ENCODE measurements at places on chromosomes 13 and 19.

DNA sequence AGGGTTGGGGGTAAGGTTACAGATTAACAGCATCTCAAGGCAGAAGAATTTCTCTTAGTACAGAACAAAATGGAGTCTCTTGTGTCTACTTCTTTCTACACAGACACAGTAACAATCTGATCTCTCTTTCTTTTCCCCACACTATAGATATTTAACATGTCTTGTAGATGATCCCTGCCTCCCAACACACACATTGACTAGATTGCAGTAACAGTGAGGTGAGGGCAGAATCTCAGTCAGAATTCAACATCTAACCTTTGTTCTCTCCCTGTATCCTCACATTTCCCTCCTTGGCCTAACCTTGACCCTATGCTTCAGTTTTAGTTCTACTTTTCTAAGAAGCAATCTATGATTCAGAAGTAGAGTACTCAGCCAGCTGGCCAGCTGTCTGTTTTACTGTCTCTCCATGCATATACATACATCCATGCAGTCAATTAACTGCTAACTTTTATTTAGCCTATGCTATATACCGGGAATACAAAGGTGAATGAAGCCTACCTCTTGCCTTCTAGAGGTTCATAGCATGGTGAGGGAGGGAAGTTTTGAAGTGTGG is 18.1 kb downstream of the DNAJC15 start:
- no peak for DNase-seq

- DNase-seq = peak; percentile 48
Measured at GRCh38 chr13:40969169-40969901, 49.8 kb downstream of the ELF1 start.

- DNase-seq = peak; percentile 57
Measured at GRCh38 chr19:58033741-58034476, at the start of gene ZSCAN1. ZSCAN1 (plus strand) TSS chr19:58034025; CDS start chr19:58037837, 3,812 bp downstream.

DNA sequence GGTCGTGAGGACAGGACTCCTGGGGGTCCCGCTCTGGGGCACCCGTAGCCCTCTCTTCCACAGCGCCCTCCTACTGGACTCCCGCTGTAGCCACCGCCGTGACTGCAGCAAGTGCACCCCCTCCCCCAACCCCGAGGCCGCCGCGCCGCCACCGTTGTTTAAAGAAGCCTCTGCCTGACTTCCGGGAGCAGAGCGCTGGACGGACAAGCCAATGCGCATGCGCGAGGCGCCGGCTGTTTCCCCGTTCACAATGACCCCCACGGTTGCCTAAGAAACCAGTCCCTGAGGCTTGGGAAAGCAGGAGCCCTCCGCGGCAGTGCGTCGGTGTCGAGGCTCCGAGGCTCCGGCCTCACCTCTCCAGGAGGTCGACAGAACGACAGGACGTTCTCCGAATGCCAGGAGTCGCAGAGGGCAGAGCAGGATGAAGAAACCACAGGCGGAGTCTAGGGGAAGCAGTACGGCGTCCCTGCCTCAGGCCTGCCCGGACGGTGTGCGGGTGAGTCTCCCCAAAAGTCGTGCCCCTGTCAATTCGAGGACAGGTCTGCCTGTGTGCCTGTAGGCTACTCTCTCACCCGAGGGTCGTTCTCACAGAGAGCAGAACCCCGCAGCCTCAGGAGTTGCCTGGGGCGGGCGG is 70.5 kb upstream of the ZNF420 start:
- DNase-seq = peak; percentile 49

DNA sequence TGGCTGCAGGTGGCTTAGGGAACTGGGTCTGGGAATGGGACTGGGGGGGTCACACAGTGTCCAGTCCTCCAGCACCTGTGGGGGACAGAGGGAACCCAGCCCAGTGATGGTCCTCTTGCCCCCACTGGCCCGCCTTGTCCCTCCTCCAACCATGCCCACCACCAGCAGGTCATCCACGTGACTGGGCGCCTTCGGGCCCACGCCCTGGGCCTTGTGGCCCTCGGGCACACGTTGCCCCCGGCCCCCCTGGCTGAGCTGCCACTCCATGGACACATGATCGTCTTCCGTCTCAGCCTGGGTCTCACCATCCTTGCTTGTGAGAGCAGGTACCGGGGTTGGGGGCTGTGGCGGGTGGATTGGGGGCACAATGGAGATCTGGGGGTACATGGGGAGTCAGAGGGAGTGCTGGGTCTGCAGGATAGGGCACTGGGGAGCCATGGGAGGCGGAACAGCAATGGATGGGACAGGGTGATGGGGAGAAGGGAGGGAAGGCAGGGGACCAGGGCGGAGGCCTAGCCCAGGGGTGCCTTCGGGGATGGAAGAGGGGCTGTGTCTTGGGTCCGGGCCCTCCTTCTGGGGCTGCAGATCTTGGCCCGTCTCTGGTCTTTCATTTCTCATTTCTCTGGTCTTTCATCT is 9.1 kb downstream of the TMEM160 start:
- DNase-seq = no peak

DNA sequence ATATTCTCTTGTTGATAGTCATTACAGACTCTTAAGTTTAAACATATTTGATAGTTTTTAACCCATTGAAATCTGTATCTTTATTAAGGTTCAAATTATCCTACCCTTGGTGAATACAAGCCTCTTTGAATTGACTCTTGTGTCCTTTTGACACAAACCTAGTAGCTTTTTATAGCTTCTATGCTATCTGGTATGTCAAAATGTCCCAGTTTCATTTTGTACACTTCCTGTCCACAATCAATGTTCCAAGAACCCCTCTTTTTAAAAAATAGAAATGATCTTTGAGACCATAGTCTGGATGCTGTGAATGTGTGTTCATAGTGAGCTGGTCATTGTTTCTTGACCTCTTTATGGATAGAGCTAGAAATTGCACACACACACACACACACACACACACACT is 39.2 kb upstream of the FGF14 start:
- DNase-seq = no peak

GRCh38 chr13:70967564-70967963 is 859.3 kb upstream of the KLHL1 start:
- no peak for DNase-seq

DNA sequence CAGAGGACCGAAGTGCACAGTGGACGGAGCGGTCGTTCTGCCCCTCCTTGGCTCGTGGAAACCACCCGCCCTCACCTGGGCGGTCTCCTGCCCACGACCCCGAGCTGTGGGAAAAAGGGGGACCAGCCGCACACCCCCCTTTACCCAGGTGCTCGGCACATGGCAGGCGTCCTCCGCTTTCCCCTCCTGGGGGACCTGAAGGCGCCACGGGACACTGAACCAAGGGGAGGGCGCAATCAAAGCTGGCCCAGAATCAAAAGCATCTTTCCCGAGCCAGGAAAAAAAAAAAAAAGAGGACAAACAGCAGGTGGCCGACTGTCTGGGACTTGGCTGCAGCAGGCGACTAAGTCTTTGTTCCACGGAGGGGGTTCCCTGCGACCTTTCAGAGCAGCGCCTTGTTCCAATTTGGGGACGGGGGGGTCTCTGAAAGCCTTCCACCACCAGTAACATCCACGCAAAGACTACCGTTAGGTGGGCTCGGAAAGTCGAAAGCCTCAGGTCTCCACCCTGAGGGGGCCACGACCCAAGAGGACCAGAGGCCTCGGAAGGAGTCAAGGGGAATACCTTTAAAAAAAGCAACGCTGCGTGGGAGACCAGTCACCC is 1.1 kb downstream of the MBD3 start:
- DNase-seq = peak; percentile 32

- no peak for DNase-seq
Measured at GRCh38 chr19:34645551-34645950, 31.4 kb downstream of the SCGB2B2 start.

DNA sequence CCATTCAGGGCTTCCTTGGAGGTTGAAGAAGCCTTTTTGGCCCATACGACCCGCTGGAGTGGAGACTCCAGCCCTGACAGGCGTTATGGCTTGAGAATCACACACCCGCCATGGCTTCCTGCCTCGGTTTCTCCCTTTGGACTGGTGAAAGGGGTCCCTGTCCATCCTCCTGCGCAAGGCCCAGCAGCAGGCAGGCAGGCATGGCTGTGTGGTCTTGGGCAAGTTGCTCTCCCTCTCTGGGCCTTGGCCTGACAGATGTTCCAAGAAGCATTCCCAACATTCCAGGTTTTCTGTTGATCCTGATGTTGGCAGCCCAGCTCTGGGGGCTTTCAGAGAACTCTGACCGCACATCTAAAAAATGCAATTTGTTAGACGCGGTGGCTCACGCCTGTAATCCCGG is 8.1 kb downstream of the PTPRS start:
- DNase-seq = no peak

GRCh38 chr19:2454962-2455850 is 1.6 kb downstream of the LMNB2 start:
- no peak for DNase-seq

DNA sequence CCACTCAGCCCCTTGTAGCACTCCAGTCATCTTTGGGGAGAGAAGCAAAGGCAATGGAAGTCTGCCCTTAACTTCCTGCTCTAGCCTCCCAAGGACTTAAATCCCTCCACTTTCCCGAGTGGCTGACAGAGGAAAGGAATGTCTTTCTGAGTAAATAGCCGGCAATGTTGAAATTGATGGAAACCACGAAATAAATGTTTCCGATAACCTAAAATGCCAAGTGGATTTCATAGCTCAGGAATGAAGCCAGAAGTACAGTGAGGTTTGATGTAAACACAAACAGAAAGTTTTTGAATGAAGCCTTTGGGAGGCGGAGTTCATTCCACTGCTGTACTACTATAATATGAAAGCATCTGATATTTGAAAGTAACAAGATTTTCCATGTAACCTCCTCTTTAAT is 14.0 kb upstream of the TBC1D4 start:
- no peak for DNase-seq

DNA sequence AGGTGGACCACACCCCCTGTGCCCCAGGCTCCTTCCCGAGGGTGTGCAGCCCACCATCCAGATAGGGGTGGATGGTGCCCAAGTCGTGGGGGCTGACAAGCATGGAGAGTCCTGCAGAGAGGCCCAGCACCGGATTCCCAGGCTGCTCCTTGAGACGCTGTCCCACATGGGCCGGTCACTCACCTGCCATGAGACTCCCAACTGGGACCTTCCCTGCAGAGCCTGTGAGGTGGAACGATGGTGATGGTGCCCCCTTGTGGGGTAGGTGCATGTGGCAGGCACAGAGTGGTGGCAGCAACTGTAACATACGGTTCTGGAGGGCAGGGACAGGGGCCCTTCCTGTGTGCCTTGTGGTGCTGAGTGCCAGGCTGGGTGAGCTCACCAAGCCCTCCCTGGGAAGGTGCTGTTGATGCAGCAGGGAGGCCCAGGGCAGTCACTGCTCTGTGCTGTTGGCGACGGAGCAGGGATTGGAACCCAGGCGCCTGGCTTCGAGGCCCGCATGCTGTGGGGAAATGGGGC is 33.1 kb downstream of the PPP1R37 start:
- DNase-seq = peak; percentile 82

GRCh38 chr13:22103046-22104027 is 432.5 kb downstream of the FGF9 start:
- DNase-seq = no peak

DNA sequence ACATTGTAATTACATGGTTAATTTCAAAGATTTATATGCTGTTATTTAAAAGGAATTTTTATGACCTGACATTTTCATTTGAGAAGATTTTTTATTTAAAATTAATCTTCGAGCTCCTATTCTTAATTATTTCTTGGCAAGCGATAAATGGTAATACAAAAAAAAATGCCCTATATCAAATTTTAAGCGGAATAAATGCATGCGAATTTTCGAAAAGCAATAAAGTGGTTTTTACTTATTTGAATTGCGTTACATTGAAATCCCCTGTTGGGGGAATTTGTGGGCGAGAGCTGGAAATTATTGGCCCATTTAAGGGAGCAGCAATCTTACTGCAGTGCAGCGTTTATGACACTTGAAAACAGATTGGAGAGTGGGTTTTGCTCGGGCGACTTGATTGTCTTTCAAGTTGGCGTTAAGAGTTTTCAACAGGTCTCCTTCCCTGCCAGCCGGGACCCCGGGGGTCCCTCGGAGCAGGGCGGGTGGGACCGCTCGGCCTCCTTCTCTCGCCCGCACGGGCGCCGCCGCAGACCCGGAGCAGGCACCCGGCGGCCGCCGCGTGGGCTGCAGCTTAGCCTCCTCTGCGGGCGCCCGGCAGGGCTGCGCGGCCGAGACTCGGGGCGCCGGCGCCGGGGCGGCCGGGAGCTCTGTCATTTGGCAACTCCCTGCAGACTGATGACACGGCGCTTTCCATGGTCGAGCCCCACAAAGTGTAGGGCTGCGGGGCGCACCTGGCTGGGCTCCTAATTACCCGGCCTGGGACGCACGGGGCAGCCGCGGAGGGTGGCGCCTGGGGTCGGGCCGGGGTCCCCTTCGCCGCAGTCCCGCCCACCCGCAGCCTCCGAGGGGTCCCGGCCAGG is 255.1 kb upstream of the SOX21 start:
- DNase-seq = peak; percentile 63

DNA sequence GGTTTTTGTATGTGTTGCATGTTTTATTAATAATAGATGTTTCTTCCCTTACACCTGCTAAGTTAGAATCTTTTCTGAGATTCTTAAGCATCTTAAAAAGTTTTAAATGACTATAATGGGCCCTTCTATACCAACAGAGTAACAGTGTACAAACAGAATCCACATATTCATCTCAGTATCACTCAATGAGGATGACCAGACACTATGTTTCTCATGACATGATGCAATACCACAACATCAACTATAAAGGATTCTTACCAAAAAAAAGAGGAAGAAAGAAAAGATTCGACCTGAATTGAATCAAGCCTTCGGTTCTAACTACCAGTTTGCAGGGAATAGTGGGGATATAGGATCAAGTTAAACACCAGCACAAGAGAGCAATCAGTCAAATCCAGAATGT is 56.5 kb downstream of the INTS6 start:
- DNase-seq = no peak

DNA sequence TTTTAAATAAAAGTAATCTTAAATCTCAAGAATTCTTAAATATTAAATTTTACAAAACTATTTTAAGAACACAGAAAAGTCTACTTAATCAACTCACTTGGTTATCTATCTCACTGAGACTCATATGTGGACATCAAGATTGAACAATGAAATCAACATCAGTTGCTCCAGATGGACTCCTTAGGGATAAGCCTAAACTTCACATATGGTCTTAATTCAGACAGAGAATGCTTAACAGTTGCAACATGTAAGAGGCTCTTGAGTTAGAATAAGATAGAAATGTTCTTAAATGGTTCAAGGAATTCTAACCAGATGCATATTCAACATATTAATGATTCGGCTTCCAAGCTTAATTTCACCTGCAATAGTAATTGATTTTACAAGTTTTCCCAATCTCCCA is 1730.9 kb downstream of the PCDH9 start:
- no peak for DNase-seq

DNA sequence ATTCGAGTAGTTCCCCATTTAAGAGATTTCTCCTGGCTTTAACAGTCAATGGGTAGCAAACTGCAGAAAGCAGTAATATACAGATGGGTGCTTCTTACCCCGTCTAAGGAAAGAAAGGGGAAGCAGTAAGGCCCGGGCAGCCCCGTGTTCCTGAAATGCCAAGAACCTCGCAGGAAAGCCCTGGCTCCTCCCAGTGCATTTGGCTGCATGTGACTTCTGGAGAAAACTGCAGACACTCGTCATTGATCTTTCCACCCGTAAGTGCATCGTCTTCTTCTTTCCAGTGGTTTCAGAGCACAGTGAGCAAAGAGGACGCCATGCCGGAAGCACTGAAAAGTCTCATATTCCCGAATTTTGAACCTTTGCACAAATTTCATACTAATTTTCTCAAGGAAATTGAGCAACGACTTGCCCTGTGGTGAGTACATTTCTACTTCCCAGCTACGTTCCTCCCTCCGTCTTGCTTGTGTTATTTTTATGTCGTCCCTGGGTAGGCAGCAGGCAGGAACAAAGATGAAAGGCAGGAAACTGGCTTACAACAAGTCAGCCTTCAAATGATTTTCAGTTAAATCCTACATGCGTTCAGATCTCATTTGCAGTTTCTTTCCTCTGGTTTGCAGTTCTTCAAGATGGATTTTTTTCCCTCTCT is 165.2 kb downstream of the STK24 start:
- DNase-seq = peak; percentile 9

- no peak for DNase-seq
Measured at GRCh38 chr13:44307844-44308243, 65.8 kb upstream of the SERP2 start.

All from stimulated activated CD4-positive, alpha-beta T cell treated with anti-CD3 and anti-CD28 coated beads, Interleukin-15, amount 100 ng/mL, for 24 hours (primary cell).